HT-29 (cell line): ENCODE measurements at places on chromosomes 5 and 9. TPM values are rescaled to one million over a fixed set of nuclear protein-coding genes. Genes with fewer than 3 reads are reported as not detected.
A peak's percentile ranks its signal among the peaks of the same experiment; 100 is the strongest.

The RPP25L gene
- total RNA-seq, result 48.7 and 67.6 TPM in 2 replicates

The ANKDD1B gene
- total RNA-seq, result 0.44 and 2.7 TPM in 2 replicates

The FOXD4L5 gene
- total RNA-seq, result 0.05 TPM in 1 of 2 replicates, not detected in the other

The ARID3C gene
- not detected in 2 replicates for total RNA-seq

The CCL28 gene
- total RNA-seq, result 2.2 and 4.2 TPM in 2 replicates

The KCNN2 gene
- not detected in 2 replicates for total RNA-seq

The SAXO1 gene
- not detected in 2 replicates for total RNA-seq

The NR2F1-AS1 gene
- total RNA-seq, result 2.8 and 4.1 TPM in 2 replicates

The GPR21 gene
- total RNA-seq, result 0.44 TPM in 1 of 2 replicates, not detected in the other

The AQP7 gene
- total RNA-seq, result 0.21 and 0.58 TPM in 2 replicates

DNA sequence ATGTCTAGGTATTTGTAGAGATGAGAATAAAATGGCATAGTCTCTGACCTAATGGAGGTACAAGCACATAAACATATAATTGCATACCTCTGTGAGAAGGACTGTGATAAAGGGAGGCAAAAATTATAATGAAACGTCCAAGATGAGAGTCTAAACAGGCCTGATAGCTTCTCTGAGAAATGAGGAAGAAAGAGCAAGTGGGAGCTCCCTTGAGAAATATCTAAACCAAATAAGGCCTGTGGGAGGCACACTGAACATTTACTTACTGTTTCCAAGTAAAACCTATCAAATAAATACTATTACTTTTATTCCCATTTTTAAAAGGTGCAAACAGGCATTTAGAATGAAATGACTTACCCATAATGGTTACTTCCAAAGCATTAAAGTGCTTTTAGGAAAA lies 125.6 kb upstream of the PAPPA start:
- DNase-seq, result no peak

GRCh38 chr9:13769006-13769405 lies 489.5 kb upstream of the MPDZ start:
- no peak for DNase-seq

GRCh38 chr5:101424530-101425175 lies 521.6 kb upstream of the ST8SIA4 start:
- no peak for DNase-seq

GRCh38 chr5:16901021-16901644 lies 35.0 kb downstream of the MYO10 start:
- no peak for DNase-seq

GRCh38 chr5:15585841-15586591 lies 86.0 kb downstream of the FBXL7 start:
- no peak for DNase-seq

DNA sequence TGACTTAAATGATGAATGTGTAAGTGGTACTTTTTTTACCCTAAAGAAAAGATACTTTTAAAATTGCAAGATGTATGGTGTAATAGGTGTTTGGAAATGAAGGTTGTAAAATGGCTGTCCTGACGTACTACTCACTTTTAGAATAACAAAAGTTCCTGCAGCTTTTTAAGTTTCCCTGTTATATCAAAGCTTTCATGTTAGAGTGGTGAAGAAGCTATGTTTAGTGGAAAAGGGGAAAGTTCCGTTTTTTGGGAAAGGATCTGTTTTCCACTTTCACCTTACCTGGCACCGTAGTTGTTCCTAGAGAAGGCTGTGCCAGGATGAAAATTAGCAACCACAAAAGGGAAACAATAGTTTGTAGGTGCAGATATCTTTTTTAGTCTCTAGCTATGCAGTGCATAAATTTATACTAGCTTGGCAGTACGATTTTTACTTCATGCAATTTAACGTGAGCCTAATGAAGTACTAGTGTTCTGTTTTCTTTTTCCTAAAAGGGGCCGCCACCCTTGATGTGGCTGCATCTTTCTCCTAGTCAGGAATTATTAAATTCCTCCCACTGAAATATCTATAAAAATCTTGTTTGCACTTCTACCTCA lies 1.3 kb downstream of the TNPO1 start:
- peak; percentile 9 for DNase-seq

GRCh38 chr9:129416821-129417539 lies 203.9 kb downstream of the C9orf50 start:
- no peak for DNase-seq

DNA sequence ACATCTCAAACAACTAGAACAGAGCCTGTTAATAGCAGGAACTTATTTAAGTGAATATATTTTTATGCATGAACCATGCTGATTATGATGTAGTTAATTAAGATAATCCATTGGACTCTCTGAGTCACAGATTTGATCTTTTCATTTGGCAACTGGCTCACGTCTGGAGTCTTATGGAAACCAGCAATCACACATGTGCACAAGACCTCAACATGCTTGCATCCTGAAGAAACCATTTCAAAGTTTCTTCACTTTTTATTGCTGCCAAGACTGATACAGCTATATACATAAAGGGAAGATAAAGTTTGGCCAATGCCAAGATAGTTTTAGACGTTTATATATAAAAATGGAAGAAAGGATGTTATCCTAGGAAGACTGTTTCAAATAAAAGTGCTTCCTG lies 13.3 kb upstream of the C9 start:
- no peak for DNase-seq

DNA sequence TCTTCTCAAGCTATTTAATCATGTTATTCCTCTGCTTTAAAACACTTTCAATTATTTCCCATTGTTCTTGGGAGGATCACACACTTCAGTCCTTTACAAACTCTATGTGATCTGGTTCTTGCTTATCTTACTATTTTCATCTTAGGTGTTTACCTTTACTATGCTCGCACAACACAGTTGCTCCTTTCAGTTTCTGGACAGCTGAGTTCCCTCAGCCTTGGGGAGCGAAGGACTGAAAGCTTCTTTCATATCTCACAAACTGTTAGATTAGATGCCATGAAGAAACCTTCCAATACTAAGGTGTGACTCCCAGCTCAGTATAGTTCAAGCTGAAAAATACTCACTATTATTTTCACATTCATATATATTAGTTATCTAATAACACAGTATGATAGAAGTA lies 117.9 kb downstream of the CDC42SE2 start:
- DNase-seq, result no peak

- no peak for DNase-seq
Measured at GRCh38 chr5:69292306-69292705, 40.3 kb downstream of the CCDC125 start.

DNA sequence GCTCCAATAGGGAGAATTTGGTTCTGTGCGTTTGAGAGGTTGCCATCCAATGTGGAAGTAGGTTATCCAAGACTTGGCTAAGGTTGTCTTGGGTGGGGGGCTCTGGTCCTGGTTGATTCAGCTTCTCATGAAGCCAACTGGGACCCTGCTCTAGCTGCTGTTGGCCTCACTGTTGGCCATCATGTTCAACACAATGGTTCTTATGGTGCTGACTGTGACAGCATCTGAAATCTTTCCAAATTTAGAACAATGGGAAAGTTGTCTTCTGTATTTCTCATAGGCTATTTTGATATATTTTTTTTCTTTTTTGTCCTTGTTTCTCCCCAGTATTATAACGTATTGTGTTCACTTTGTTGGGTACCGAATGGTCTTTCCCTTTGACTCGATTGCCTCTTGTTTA lies 71.9 kb downstream of the GDNF start:
- DNase-seq, result no peak

- DNase-seq, result peak; percentile 83
Measured at GRCh38 chr5:112146323-112147226, 272.5 kb downstream of the EPB41L4A start.
